Memory B cell (primary cell): ENCODE measurements at places on chromosomes 11 and 22.

- no peak for DNase-seq
These were observed 33.1 kb upstream of the GRAMD4 start for GRCh38 chr22:46587061-46587460.

DNA sequence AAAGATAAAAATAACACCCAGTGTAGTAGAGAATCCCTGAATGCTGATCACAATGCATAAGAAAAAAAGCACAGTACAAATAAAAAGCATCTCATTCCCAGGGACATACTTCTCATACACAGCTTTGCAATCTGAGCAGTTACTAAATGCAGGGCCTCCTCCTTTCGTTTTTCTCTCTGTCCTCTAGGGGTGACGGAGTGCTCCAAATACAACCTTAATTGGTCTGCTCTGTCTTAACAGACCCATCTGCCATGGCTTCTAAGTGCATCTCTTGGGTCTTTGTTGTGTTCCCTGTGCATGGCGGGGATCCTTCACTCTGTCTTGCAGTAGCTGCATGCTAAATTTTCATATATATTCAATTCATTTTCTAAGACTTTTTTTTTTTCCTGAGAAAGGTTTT, 1114.2 kb upstream of the RAG2 start:
- no peak for DNase-seq

- DNase-seq = no peak
These were observed 197.2 kb downstream of the BRD1 start for GRCh38 chr22:49630448-49630946.

DNA sequence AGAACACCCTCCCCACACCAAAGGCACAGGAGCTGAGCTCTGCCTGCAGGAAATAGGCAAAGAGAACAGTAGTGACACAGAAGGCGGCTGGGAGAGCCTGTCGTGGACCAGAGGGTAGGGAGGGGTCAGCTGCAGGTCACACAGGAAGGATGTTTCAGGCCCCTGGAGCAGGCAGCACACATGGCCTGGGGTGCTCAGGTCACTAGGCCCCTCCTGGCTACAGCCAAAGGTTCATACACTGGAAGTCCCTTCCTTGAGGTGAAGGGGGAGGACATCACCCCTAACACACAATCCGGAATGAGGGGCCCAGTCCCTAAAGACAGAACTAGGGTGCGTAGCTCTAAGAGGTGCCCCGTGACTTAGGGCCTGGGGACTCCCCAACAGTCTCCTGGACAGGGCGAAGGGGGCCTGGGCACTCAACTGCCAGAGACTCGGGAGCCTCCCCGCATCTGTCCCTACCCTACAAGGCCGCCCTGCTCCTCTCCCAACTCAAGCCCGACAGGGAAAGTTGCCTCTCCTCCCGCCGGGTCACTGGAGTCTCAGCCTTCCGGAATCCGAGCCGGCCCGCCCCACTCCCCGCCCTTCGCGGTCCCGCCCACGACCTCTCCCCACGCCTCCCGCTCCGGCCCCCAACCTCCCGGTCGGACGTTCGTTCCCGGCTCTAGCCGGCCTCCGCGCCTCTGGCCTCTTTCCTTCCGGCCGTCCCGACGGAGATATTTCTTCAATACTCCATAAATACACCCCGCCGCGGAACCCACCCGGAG, at the start of gene CYB5R2:
Gene CYB5R2, minus strand, starts transcription at position 541 of the 764 bp plus-strand sequence. CDS start 675 bp downstream, outside the sequence.
- peak; percentile 31 for DNase-seq

GRCh38 chr22:24443668-24444067, 16.3 kb downstream of the ADORA2A start:
- DNase-seq = no peak
